CD4-positive, alpha-beta T cell treated with Interferon gamma for 1 hour (primary cell): ENCODE measurements at places on chromosomes 1 and 21.
A peak's percentile ranks its signal among the peaks of the same experiment; 100 is the strongest.

DNA sequence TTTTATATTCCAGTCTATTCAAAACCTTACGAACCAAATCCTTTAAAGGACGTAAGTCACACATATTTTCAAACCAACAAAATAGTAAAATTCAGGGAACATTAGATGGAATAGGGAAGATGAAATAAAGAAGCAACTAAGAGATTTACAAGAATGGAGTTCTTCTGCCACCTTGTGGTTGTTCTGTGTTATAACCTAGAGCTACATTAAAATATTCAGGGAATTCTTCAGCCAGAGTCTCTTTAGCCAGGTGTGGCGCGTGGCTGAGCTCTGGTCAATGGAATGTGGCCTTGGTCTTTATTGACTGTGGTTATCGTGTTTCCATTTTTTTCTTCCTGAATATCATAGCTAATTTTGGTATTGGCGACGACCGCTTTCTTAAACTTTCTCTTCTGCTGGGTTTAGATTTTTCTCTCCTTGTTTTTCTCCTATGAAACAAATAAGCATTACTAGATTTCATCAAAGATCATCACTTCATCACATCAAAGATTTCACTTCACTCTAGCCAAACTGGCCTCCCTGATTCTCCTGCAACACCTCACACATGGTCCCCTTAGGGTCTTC lies 221.3 kb downstream of the MRPL39 start:
- DNase-seq = no peak

DNA sequence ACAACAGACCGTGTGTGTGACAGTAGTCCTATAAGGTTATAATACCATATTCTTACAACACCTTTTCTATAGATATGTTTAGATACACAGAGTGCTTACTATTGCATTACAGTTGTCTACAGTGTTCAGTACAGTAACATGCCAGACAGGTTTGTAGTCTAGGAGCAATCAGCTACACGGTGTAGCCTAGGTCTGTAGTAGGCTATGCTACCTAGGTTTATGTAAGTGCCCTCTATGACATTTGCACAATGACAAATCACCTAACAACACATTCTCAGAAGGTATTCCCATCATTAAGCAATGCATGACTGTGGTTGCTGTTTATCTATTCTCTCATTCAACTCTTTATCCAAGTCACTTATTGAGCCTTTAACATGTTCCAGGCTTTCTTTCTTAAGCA lies 1.8 kb upstream of the WLS start:
- DNase-seq = no peak

GRCh38 chr1:29861922-29862321 lies 625.6 kb downstream of the PTPRU start:
- DNase-seq = no peak

GRCh38 chr1:204830747-204831146 lies 39.9 kb upstream of the NFASC start:
- no peak for DNase-seq

GRCh38 chr1:10754568-10755329 lies 41.7 kb downstream of the CASZ1 start:
- no peak for DNase-seq

- no peak for DNase-seq
Observed at GRCh38 chr1:206704226-206704625, 19.5 kb downstream of the MAPKAPK2 start.

GRCh38 chr1:184563308-184563707 lies 176.5 kb downstream of the C1orf21 start:
- DNase-seq = no peak

DNA sequence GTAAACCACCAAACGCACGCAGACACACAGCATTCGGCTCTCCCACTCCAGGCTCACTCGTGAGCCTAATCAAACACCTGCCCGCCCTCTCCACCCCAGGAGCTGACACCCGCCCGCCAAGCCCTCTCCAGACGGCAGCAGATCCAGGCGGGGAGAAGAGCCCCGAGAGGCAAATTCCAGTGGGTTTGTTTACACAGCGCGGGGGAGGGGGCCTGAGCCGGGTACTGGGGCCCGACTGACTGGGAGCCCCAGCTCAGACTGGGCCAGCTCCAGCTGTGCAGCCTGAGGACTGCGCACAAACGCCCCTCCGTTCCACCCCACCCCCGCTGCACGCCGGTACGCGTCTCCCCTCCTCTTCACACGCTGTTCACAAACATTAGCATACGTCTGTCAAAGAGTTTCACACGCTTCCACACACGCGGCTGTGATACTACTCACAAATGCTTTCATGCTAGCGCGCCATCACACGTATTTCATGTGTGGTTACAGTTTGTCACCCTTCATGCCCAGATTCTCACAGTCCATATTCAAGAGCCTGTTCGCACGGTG lies 1.0 kb upstream of the EFNA1 start:
- peak; percentile 19 for DNase-seq

DNA sequence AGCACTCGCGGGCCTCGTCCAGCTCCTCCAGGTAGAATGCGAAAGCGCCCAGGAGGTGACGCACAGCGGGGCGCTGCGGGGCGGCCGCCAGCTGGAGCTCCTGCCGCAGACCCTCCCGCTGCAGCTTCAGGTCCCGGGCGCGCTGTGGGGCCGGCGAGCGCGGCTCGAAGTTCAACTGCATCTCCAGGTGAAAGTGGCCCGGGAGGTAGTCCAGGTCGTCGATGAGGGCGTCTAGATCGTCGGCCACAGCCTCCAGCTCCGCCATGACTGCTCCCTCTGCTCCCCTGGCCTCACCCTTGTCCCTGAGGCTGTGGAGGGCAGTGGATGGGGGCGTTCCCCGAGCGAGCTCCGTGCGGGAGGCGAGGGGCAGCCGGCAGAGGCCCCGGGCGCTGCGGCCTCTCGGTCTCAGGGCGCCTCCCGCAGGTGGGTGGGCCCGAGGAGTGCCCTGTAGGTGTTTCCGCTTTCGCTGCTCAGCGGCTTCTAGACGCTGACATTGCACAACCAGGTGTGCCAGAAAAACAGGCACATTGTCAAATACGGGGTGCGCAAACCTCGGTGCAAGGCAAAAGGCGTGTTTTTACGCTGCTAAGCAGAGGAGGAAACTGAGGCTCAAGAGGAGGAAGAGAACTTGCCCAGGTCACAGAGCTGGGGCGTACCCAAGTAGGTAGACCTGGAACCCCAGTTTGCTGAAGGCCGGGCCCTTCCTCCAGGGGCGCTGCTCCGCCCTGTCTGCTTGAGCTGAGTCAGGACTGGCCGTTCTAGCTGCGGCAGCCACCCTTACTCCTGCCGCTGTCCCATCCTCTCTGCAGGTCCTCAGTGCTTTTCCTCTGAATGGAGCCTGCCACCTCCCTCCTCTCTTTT lies at the start of gene TTC22:
Gene TTC22, minus strand, starts transcription at position 425 of the 861 bp plus-strand sequence. Its CDS starts 160 bp downstream, at position 265.
- DNase-seq = peak; percentile 57

GRCh38 chr1:40758578-40759343 lies 24.8 kb upstream of the KCNQ4 start:
- DNase-seq = no peak

- DNase-seq = no peak
Observed at GRCh38 chr21:16028142-16028541, 298.4 kb downstream of the USP25 start.

GRCh38 chr1:109197158-109198042 lies 16.3 kb upstream of the SARS1 start:
- no peak for DNase-seq

GRCh38 chr1:48695161-48695560 lies 81.5 kb downstream of the BEND5 start:
- DNase-seq = no peak

DNA sequence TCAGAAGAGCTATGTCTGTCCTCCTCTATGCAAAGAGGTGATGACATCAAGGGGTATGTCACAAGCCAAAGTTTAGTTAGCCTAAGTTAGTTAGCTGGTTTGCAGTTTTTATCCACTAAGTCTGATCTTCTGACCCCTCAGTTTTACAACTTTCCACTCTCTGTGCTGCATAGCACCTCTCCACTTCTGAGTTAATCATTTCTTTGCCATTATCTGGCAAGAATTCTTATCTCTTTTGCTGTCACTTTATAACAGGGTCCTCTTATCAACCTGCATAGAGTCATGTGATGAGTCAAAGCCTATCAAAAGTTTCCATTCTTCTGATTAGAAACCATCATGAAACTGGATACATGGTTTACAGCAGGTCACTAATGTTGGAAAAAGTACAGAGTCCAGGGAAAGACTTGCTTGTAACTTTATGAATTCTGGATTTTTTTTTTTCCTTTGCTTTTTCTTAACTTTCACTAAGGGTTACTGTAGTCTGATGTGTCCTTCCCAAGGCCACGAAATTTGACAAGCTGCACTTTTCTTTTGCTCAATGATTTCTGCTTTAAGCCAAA lies at the start of gene NR5A2:
Gene NR5A2, plus strand, starts transcription at position 447 of the 560 bp plus-strand sequence. CDS start 138 bp downstream, outside the sequence.
- DNase-seq = no peak

DNA sequence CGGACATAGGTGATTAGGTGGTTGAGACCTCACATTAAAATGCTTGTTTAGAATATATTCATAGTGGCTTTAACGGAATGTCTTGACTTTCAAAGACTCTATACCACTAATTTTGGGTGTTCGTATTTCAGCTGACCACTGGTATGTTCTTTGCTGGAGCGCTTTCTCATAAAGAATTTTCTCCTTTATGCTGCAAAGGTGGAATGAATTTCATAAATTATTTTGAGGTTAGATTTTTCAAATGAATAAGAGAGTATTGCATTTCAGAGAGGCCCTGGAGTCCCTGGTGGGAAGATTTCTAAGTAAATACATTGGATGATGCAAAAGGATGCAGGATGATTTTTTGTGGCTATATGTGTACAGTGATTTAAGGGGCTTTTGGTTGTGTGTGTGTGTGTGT lies 55.8 kb downstream of the HUNK start:
- DNase-seq = no peak

- no peak for DNase-seq
Observed at GRCh38 chr1:234672349-234673135, 62.6 kb upstream of the IRF2BP2 start.

DNA sequence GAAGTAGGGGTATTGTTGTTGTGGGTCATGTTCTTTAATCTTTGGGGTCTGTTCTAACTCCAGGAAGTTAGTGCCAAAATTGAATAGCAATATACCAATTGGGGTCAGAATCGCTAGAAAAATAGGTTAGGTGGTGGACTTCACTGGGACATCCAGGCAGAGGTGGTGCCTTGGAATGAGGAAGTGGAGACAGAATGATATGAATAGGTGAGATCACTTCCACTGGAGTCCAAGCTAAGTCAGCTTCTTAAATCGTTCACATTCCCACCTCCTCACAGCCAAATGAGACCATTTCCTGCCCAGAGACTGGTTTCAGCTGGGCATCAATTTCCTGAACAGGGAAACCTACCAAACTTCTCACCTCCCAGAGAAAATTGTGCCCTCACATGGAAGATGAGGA lies 137.8 kb upstream of the RAB4A start:
- no peak for DNase-seq

- DNase-seq = peak; percentile 91
Observed at GRCh38 chr1:2199042-2199810, 4.7 kb upstream of the FAAP20 start.

DNA sequence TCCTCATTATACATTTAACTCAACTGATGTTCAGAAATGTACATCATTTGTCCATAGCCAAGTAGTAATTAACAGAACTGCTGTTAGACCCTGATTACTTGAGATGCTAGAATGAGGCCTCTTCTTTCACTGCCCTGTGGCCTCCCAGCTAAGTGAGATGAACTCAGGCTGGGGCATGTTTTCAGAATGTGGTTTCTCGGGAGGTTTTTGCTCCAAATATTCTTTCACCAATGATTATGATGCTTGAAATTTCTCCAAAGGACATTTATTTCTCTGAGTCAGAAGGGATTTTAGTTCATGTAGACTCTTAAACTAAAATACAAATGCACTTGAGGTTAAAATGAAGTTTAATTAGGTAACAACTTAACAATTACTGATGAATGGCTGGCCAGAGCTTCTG lies 34.6 kb upstream of the ADAMTS5 start:
- DNase-seq = no peak

- DNase-seq = no peak
Observed at GRCh38 chr1:247277191-247277590, 21.3 kb downstream of the VN1R5 start.

- DNase-seq = no peak
Observed at GRCh38 chr1:230612651-230613050, 29.6 kb upstream of the COG2 start.

DNA sequence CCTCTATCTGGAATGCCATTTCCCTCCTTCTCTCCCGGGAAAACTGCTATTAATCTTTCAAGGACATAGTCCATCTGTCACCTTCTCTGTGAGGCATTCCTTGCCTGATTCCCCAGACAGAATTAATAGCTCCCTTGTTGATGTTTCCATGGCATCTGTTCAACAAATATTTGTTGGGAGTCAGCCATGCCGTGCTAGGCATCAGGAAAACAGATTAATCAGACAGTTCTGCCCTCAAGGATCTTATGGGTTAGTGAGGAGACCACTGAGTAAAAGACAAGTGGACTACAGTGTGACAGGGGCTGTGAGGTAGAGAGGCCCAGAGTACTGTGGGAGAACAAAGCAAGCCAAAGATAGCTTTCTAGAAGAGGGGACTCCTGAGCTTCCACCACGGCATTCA lies 11.4 kb upstream of the MAGOH start:
- no peak for DNase-seq

DNA sequence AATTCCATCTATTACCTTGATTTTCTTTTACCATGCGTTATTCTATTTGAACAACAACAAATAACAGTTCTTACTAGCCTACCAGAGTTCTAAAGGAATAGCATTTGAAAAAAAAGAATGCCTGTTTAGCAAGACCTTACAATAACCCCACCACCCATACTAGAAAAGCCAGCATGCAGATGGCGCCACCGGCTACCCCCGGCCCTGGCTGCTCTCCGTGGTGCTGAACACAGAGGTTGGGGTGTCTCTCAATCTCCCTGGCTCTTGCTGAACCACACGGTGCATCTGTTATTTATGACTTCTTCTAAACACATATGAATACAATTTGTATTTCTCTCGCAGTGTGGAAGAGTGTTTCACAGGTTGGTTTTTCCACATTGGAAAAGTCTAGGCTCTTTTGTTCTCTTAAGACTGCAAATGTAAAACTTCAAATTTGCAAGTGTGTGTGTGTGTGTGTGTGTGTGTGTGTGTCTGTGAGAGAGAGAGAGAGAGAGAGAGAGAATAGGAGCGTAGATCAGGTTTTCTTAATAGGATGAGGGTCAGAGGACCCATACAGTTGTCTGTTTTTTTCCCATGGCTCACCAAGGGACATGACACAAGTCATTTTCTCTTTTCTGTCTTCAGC lies 13.6 kb downstream of the GRIK3 start:
- DNase-seq = no peak

DNA sequence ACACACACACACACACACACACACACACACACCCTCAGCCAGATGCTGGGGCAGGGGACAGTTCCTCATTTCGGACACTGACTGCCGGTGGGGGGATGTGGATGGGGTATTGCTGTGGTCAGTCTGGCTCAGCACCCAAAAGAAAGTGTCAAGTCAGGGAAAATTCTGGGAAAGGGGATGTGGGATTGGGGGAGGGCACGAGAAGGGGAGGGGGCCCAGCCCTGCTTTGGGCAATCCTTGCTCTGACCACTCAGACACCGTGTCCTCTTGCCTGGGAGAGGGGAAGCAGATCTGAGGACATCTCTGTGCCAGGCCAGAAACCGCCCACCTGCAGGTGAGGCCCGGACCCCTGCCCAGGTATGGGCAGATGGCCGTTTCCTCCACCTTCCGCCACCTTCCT lies at the start of gene C1QC:
Gene C1QC, plus strand, starts transcription at position 253 of the 400 bp plus-strand sequence. CDS start 391 bp downstream, outside the sequence.
- no peak for DNase-seq

- no peak for DNase-seq
Observed at GRCh38 chr1:168497376-168497950, 46.3 kb downstream of the XCL2 start.

GRCh38 chr1:19354531-19354981 lies 42.4 kb downstream of the SLC66A1 start:
- no peak for DNase-seq

GRCh38 chr1:167599957-167600581 lies 30.0 kb upstream of the RCSD1 start:
- peak; percentile 16 for DNase-seq
